ENCODE measurements at places on chromosomes 16 and 17.

- no peak for DNase-seq
Measured at GRCh38 chr17:78133971-78134898, 3.7 kb downstream of the TMC8 start.

DNA sequence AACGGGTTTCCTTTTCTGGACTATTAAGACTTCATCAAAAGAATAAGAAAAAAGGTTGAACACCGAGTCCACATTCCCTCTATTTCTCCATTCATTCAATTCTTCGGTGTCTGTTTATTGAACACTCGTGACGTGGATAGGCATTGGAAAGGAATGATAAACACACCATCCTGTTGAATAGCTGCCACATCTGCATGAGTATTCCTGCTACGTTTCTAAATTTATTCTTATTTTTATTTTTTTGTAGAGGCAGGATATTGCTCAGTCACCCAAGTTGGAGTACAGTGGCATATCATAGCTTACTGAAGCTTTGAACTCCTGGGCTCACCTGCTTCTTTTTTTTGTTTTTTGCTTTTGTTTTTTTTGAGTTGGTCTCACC, 80.8 kb upstream of the CIBAR2 start:
- no peak for DNase-seq

- peak; percentile 57 for DNase-seq
Measured at GRCh38 chr17:28405632-28406472, at the start of gene SLC46A1. Gene SLC46A1, minus strand, starts transcription at chr17:28406212. Its CDS starts 98 bp downstream, at chr17:28406114.

DNA sequence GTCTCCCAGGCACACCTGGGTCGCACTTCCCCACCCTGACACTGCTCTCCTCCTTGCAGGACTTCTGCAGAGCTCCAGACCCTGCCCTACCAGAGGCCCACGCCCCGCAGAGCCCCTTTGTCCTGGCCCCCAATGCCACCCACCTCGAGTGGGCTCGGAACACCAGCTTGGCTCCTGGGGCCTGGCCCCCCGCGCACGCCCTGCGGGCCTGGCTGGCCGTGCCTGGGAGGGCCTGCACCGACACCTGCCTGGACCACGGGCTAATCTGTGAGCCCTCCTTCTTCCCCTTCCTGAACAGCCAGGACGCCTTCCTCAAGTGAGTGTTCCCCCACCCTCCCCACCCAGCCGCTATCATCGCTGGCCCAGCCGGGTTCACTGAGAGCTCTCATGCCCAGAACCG, 79.6 kb downstream of the MGAT5B start:
- no peak for DNase-seq

GRCh38 chr17:77862890-77863813, 95.4 kb upstream of the TNRC6C start:
- DNase-seq, result no peak

GRCh38 chr17:48134912-48135480, 27.4 kb downstream of the SNX11 start:
- no peak for DNase-seq

DNA sequence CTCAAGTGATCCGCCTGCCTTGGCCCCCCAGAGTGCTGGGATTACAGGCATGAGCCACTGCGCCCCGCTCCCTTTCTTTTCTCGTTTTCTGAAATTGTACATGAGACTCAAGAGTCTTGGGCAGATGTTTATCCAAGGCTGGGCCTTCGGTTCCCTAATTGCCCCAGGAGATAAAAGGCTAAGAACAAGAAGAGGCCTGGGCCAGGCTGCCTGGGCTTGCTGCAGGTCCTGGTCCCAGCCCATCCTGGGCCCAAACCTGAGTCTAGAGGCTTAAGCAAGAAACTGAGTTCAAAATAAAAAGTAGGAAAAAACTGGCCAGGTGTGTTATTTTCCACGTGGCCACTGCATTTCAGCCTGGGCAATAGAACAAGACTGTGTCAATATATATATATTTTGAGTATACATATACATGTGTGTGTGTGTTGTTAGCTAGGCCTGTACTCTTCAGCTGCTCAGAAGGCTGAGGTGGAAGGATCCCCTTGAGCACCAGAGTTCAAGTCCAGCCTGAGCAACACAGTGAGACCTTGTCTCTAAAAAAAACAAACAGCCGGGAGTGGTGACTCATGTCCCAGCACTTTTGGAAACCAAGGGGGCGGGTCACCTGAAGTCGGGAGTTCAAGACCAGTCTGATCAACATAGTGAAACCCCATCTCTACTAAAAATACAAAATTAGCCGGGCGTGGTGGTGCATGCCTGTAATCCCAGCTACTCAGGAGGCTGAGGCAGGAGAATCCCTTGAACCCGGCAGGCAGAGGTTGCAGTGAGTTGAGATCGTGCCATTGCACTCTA, 6.8 kb upstream of the CLUH start:
- DNase-seq, result no peak

DNA sequence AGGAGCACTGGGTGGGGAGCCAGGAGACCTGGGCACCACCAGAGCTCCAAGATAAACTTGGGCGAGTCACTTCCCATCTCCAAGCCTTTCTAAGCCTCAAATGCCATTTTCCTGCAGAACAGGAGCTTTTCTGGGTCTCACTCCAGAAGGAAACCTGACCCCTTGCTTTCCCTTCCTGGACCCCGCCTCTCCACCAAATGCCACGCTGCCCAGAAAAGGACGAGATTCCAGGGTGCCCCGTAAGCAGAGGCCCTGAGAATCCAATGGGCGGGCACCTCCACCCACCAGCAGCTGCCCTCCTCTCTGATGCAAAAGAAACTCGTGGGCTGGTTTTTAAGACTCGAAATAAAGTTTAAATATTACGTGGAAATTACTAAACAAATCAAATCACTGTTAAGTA, 31.3 kb downstream of the ZNF423 start:
- no peak for DNase-seq

- no peak for DNase-seq
Measured at GRCh38 chr16:75764154-75764768, 38.0 kb upstream of the CPHXL start.

Measured in amygdala (tissue), 56 donors.